ENCODE measurements at places on chromosomes 13 and 19. TPM values are rescaled to one million over a fixed set of nuclear protein-coding genes. Genes with fewer than 3 reads are reported as not detected.

VSTM1 gene
- not detected for total RNA-seq

DNA sequence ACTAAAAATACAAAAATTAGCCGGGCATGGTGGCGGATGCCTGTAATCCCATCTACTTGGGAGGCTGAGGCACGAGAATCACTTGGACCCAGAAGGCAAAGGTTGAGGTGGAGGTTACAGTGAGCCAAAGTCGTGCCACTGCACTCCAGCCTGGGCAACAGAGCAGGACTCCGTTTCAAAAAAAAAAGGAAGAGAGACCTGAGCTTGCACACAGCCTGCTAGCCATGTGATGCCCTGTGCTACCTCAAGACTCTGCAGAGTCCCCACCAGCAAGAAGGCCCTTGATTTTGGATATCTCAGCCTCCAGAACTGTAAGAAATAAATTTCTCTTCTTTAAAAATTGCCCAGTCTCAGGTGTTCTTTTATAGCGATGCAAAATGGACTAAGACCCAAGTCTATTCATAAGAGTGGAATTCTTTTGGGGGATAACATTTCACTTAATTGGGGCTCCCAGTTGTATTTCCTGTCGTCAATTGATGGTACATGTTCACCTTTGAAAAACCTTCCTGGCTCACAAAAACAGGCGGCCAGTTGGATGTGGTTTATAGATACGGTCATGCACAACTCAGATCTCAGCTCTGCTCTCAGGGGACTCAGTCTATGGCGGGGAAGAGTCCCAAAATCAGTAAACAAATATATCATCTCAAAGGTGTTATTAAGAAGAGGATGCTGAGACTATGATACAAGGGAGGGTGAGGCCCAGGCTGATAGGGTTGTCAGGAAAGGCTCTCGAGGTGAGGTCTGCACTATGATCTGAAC, 2.4 kb upstream of the CHERP start:
- DNase-seq: no peak

DNA sequence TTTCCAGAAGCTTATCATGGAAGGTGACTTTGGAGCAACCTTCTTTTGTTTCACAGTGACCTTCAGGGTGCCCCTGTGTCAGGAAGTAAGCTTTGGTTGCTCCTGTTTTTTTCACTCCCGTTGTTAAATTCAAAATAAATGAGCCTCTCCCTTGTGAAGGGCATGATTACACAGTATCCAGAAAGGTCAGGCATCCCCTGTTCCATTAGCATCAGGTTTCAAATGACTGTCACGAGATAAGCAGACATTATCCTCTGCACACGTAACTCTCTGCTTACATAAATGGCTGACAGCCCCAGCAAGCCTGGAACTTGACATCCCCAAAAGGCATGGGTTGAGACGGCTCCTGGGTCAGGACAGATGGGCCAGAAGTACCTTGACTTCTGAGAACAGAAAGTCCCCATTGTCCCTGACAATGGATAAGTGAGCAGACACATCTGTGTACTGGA, 52.0 kb downstream of the RAB20 start:
- DNase-seq: no peak

DNA sequence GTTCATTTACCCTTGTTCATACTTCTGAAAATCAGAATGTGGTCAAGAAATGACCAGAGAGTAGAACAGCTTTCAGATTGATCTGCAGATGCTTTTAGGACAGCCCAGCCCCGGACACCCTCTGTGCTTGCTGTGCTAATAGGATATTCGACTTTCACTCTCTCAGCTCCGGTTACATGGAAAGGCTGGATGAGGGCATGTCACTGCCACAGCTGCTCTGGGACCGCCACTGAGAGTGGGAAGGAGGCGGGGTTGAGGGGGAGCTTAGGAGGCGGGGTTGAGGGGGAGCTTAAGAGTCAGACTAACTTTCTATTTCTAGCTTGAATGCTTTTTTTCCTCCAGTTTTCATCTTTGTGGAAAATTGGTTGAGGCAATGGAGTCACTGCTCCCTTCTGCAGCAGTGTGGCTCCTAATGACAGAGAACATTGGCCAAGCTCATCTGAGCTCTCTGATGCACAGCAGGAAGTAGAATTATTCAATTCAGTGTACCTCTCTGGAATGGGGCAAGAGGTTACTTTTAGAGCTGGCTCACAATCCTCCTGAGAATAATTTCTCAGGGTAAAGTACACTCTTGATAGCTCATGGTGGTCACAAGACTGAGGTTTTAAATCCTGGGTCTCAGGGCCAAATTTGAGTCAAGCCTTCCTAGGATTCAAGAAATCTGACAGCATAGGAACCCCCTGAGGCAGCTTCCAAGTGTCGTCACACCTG, 74.6 kb upstream of the NPAS1 start:
- DNase-seq: peak; percentile 43
